ENCODE measurements at places on chromosomes 12 and 14. TPM values are rescaled to one million over a fixed set of nuclear protein-coding genes. Genes with fewer than 3 reads are reported as not detected.

The EID3 gene
- total RNA-seq, result 9.1 TPM

The MMP14 gene
- 338 TPM for total RNA-seq

The CACNA1C gene
- total RNA-seq, result 10.1 TPM

The COX8C gene
- not detected for total RNA-seq

The CAPZA3 gene
- total RNA-seq, result not detected
